ENCODE measurements at places on chromosomes 7 and 10. TPM values are rescaled to one million over a fixed set of nuclear protein-coding genes. Genes with fewer than 3 reads are reported as not detected.
A peak's percentile ranks its signal among the peaks of the same experiment; 100 is the strongest.

- H3K36me3 ChIP-seq = no peaks in the 10 kb centered on the region
- DNase-seq = no peak
- H3K27me3 ChIP-seq = no peaks in the 10 kb centered on the region
- no peak overlapping the region for H3K27ac ChIP-seq
- no peaks in the 10 kb centered on the region for H3K4me1 ChIP-seq
These were observed 262.8 kb upstream of the SHH start for GRCh38 chr7:156074982-156075615.

DNA sequence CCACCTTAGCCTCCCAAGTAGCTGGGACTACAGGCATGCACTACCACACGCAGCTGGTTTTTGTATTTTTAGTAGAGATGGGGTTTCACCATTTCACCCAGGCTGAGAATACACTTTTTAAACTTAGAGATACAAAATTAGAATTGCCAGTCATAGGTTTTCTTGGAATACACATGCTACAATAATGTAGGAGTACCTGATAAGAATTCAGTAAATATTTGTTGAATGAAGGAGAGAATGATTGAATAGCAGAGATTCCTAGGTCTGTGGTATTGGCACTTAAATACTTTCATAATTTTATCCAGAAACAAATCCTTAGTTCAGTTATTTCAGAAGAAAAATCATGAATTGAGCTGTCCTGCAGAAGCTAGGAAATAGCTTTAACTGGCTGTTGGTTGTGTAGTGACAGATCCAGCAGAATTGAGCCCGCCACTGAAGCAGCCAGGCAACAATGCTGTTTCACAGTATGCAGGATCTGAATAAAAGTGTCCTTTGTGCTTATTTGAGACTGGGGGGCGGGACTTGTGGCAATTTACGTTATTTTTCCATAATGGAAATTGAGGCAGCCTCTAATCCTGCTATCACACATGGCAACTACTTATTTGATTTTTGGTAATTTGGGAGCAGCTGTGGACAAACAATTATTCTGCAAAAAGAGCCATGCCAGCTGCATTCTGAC, 31.5 kb downstream of the NRF1 start:
- H3K27ac ChIP-seq = no peak overlapping the region
- H3K36me3 ChIP-seq = no peaks in the 10 kb centered on the region
- DNase-seq = no peak
- no peak overlapping the region for H3K4me3 ChIP-seq
- H3K4me1 ChIP-seq = no peaks in the 10 kb centered on the region
- H3K27me3 ChIP-seq = no peaks in the 10 kb centered on the region

GRCh38 chr7:130275826-130276297, 9.2 kb downstream of the CPA2 start:
- no peak overlapping the region for H3K27ac ChIP-seq
- no peaks in the 10 kb centered on the region for H3K4me1 ChIP-seq
- no peaks in the 10 kb centered on the region for H3K27me3 ChIP-seq
- no peak overlapping the region for H3K4me3 ChIP-seq

GRCh38 chr7:20556091-20556490, 59.4 kb upstream of the ABCB5 start:
- no peak overlapping the region for H3K4me3 ChIP-seq
- DNase-seq = no peak
- H3K27me3 ChIP-seq = no peaks in the 10 kb centered on the region
- H3K36me3 ChIP-seq = no peaks in the 10 kb centered on the region
- H3K4me1 ChIP-seq = no peaks in the 10 kb centered on the region

DNA sequence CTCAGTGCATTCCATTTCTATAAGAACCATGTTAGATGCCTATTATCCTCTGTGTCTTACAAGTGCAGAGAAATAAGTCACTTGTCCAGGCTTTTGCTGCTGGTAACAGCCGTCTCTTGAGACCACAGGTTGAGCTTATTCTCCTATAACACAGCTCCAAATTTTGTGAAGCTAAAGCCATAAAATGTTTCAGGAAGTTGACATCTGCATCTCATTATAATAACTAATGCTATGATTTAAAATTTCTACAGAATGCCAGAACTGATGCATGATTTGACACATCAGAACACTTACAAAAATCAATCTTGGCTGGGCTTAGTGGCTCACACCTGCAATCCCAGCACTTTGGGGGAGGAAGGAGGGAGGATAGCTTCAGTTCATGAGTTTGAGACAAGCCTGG, 986.9 kb downstream of the TYW1 start:
- H3K36me3 ChIP-seq = no peaks in the 10 kb centered on the region
- no peaks in the 10 kb centered on the region for H3K4me1 ChIP-seq
- no peak for DNase-seq
- H3K27ac ChIP-seq = no peak overlapping the region
- H3K27me3 ChIP-seq = no peaks in the 10 kb centered on the region

DNA sequence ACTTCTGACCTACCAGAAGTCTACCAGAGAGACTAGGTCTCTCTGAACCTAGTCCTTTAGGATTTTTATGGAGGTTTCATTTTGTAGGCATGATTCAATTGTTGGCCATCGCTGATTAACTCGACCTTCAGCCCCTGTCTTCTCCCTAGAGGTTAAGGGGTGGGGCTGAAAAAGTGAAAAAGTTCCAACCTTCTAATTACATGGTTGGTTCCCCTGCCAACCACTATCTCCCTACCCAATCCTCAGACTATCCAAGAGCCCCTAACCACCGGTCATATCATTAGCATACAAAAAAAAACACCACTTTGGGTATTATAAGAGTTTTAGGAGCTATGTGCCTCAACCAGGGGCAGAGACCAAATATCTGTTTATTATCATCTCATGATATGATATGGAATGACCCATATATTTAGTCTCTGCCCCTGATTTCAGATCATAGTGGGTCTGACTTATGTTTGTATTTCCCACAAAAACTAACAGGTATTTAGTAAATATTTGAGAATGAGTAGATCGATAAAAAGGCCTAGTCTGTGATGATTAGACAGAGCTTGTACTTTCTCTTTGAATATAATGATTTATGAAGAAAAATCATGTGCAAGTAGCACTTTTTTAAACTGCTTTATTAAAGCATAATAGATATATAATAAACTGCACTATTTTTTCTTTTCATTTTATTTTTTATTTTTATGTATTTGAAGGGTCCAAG, 35.8 kb downstream of the DNAJC9 start:
- no peaks in the 10 kb centered on the region for H3K4me1 ChIP-seq
- H3K27me3 ChIP-seq = no peaks in the 10 kb centered on the region
- H3K27ac ChIP-seq = no peak overlapping the region
- no peaks in the 10 kb centered on the region for H3K36me3 ChIP-seq
- no peak overlapping the region for H3K4me3 ChIP-seq

DNA sequence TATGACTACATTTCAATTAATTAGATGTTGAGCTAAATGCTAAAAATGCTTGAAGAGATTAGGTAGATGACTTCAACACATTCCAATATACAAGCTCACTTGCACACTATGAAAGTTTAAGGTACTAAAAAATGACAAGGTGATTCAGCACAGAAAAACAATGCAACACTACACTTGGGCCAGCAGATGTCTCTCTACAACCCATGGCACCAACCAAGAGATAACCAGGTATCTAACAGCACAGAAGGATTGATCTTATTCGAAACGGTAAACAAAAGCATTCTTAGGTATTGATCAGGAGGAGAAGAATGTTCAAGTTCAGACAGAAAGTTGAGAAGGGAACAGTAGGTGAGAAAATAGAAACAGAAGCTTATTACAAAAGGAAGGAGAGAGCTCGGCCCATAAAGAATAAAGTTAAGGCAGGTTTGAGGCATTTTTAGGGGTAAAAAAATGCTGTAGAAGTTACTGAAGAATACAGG, 248.2 kb upstream of the KLF14 start:
- H3K27me3 ChIP-seq = no peaks in the 10 kb centered on the region
- H3K36me3 ChIP-seq = no peaks in the 10 kb centered on the region
- no peak overlapping the region for H3K4me3 ChIP-seq
- DNase-seq = no peak
- peaks cover 19% of the 10 kb centered on the region for H3K4me1 ChIP-seq

GRCh38 chr7:133265821-133266220, 12.9 kb downstream of the EXOC4 start:
- no peak for DNase-seq
- H3K36me3 ChIP-seq = no peaks in the 10 kb centered on the region
- H3K4me3 ChIP-seq = no peak overlapping the region
- H3K4me1 ChIP-seq = no peaks in the 10 kb centered on the region

DNA sequence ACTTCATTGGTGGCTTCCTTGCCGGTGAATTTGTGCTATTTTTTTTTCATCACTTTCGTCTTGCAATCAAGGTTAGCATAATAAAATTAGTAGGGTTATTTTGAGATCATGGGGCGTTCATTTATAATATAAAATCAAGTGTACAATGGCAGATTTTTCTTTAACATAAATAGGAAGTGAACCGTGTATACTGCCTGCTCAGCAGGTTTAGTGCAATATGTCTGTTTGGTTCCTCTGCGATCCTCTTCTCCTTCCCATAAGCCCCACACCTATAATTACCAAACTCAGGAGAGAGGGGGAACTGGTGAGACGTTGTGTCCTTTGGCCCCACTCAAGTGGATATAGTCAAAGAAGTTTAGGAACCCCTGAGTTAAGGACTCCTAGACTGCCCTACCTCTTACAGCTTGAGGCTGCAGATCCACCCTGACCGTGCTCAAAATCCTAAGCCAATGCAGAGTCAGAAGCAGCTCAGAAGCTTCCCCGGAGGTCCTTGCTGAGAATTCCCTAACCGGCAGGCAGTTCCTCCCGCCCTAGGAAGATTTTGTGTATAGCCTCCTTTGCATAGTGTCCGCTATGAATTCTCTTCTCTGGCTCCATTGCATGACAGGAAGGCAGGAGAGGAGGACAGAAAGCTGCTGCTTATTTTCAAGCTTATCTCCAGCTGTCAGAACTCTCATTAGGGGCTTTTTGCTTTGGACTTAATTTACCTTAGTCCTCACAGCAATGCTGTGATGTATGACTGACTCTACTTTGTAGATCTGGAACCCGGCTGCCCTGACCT, 41.5 kb downstream of the PYROXD2 start:
- no peaks in the 10 kb centered on the region for H3K36me3 ChIP-seq
- H3K4me1 ChIP-seq = no peaks in the 10 kb centered on the region
- H3K27me3 ChIP-seq = no peaks in the 10 kb centered on the region
- DNase-seq = no peak
- H3K27ac ChIP-seq = no peak overlapping the region

- no peaks in the 10 kb centered on the region for H3K27me3 ChIP-seq
- no peaks in the 10 kb centered on the region for H3K4me1 ChIP-seq
- no peaks in the 10 kb centered on the region for H3K36me3 ChIP-seq
- no peak overlapping the region for H3K27ac ChIP-seq
- peak overlapping the region; percentile 70 for H3K4me3 ChIP-seq
- no peak for DNase-seq
These were observed 2.8 kb upstream of the GAL3ST4 start for GRCh38 chr7:100171087-100171681.

DNA sequence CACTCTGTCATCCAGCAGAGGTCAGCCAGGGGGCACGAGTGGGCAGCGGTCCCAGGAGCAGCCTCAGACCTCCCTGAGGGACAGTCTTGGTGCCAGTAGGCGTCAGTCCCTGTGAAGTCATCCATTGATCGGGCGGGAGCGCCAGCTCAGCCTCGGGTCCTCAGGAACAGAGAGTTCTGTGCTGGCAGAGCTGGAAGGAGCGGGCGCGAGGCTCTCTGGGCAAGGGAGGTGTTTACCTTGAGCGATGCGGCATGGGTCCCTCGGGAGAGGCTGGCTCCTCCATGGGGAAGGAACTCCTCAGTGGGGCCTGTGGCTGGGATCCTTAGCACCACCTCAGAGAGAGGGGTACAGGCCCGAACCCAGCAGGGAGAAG, 101.1 kb upstream of the PPIF start:
- peaks cover 33% of the 10 kb centered on the region for H3K4me1 ChIP-seq
- DNase-seq = peak; percentile 70
- H3K36me3 ChIP-seq = no peaks in the 10 kb centered on the region
- H3K27me3 ChIP-seq = no peaks in the 10 kb centered on the region
- no peak overlapping the region for H3K4me3 ChIP-seq

DNA sequence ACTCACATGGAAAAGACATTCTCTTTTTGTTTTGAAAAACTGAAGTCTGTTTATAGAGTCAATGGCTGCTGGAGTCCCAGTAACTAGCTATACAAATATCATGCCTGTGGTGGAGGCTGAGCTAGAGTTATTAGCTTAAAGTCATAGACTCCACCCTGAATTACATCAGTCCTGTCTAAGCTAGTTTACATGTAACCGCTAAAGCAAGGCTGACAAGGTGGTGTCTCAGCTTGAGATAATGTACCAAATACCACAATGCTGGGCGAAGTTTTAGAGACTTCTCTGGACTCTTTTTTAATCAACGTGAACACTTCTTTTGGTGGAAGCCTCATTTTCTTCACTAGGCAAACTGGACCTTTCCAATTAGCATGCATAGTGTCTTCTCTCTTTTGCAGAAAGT, 219.4 kb downstream of the ANK3 start:
- no peak overlapping the region for H3K4me3 ChIP-seq
- H3K27me3 ChIP-seq = no peaks in the 10 kb centered on the region
- no peak for DNase-seq

GRCh38 chr7:51647931-51648351, 331.3 kb upstream of the COBL start:
- H3K36me3 ChIP-seq = no peaks in the 10 kb centered on the region
- no peak overlapping the region for H3K27ac ChIP-seq

DNA sequence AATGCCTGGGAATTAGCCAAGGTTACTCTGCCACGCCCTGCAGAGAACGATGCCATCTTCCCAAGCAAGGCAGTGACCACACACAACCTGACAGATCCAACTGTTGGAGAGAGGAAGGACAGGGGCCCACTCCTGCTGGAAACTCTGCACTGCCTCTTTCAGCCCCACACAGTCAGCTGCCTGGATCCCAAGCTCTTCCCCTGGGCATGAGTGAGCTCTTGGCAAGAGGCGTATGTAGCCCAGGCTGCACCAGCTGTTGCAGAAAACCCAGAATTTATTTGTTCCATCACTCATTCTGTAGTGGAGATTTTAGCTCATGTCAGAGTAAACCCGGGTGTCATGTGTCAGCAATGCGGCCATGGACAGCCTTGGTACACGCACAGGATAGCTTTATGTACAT, 135.1 kb upstream of the TRIM24 start:
- no peaks in the 10 kb centered on the region for H3K4me1 ChIP-seq
- no peak for DNase-seq
- H3K27ac ChIP-seq = no peak overlapping the region
- H3K36me3 ChIP-seq = no peaks in the 10 kb centered on the region
- H3K27me3 ChIP-seq = no peaks in the 10 kb centered on the region
- no peak overlapping the region for H3K4me3 ChIP-seq

DNA sequence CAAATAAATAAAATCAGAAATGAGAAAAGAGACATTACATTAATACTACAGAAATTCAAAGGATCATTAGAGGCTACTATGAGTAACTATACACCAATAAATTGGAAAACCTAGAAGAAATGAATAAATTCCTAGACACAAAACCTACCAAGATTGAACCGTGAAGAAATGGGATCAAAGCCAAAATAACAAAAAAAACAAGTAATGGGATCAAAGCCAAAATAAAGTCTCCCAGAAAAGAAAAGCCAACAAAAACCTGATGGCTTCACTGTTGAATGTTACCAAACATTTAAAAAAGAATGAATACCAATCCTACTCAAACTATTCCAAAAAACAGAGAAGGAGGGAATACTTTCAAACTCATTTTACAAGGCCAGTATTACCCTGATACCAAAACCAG, 20.0 kb downstream of the GSDME start:
- no peak overlapping the region for H3K4me3 ChIP-seq
- no peaks in the 10 kb centered on the region for H3K4me1 ChIP-seq
- no peak overlapping the region for H3K27ac ChIP-seq
- H3K36me3 ChIP-seq = no peaks in the 10 kb centered on the region
- DNase-seq = no peak

Gene NUTM2A
- total RNA-seq = 2.9 TPM

Gene PYROXD2
- 17.4 TPM for total RNA-seq

Gene HGF
- 8.6 TPM for total RNA-seq

Gene TMEM273
- 9.1 TPM for total RNA-seq

Gene ZEB1
- total RNA-seq = 113 TPM

Gene PDK4
- 729 TPM for total RNA-seq

Gene PRSS37
- not detected for total RNA-seq

Gene EPHA1
- not detected for total RNA-seq
